ENCODE measurements at places on chromosomes 16 and 17.

GRCh38 chr16:87138316-87138715, 178.9 kb downstream of the C16orf95 start:
- no peak for DNase-seq

DNA sequence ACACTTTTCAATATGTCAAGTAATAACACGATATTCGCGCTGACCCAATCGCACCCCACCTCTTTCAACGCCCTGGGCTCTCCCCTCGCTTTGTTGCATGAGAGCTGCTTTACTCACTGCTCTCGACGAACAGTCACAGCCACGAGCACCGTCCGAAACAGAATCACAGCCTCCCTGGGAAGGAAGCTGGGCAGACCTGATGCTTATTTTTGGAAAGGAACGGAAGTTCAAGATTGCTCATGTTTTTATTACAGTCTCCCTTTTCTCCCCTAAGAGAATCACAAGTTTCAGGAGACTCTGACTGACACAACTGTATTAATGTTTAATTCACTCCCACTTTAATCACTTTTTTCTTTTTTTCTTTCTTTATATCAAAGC, 67.8 kb downstream of the ANKRD11 start:
- DNase-seq: no peak

DNA sequence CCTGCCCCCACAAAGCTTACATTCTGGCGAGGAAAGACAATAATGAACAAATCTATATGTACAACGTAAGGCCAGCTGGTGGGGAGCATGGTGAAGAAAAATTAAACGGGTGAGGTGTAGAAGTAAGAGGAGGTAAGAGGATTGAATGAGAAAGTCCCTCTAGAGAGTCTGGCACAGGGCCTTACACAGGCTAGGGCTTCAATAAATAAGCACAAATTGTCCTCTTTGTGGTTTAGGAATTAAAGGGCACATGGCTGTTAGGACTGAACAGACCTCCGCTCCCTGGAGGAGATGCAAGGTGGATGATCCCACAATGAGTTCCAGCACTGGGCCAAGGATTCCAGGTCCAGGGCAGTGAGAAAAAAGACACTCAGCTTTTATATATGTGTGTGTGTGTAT, 43.1 kb upstream of the HAPSTR1 start:
- DNase-seq: no peak

GRCh38 chr17:74531231-74531761, at the start of gene CD300LB:
TSS of gene CD300LB (minus strand) at chr17:74531475. CDS start at chr17:74531350, 125 bp downstream.
- no peak for DNase-seq

GRCh38 chr17:28528327-28529012, 22.3 kb downstream of the FOXN1 start:
- no peak for DNase-seq

GRCh38 chr16:14523632-14524031, 106.4 kb downstream of the PARN start:
- DNase-seq: no peak

DNA sequence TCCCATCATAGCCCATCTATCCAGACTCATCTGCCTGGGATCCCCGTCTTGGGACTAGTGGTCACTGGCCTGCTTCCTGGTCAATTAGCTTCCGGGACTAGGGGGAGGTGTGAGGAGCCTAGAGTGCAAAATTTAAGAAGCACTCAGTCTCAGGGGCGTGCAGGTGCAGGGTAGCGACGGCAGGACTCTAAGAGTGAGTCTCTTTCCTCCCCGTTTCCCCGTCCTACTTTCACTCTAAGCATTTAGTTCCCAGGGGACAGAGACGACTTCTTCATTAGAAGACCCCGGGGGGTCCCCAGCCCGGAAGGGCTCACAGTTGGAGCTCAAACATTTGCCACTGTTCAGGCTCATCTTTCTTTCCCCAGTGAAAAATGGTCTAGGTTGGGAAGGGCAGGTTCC, 677 bp upstream of the ZNHIT3 start:
- no peak for DNase-seq

GRCh38 chr16:66454751-66455150, 27.7 kb downstream of the BEAN1 start:
- no peak for DNase-seq

GRCh38 chr17:4569591-4569990, 9.2 kb upstream of the GGT6 start:
- no peak for DNase-seq

- DNase-seq: no peak
These were observed 143.6 kb upstream of the NOL11 start for GRCh38 chr17:67573987-67574657.

DNA sequence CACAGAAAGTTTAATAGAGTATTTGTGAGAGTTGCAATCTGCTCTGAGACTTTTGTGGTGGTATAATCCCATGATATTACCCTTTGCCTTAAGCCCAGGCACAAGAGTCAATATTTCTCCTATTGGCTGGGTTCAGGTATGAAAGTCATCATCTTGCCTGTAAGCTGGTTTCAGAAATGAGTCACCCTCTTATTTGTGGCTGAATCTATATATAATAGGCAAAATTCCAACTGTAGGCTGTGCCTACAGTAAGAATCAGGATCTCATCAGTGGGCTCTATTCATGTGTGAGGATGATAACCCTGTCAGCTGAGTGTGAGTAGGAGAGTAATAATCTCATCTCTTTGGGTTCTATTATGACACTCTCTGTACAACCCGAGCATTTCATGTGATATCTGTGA, 2103.1 kb downstream of the TP53TG3F start:
- DNase-seq: no peak

DNA sequence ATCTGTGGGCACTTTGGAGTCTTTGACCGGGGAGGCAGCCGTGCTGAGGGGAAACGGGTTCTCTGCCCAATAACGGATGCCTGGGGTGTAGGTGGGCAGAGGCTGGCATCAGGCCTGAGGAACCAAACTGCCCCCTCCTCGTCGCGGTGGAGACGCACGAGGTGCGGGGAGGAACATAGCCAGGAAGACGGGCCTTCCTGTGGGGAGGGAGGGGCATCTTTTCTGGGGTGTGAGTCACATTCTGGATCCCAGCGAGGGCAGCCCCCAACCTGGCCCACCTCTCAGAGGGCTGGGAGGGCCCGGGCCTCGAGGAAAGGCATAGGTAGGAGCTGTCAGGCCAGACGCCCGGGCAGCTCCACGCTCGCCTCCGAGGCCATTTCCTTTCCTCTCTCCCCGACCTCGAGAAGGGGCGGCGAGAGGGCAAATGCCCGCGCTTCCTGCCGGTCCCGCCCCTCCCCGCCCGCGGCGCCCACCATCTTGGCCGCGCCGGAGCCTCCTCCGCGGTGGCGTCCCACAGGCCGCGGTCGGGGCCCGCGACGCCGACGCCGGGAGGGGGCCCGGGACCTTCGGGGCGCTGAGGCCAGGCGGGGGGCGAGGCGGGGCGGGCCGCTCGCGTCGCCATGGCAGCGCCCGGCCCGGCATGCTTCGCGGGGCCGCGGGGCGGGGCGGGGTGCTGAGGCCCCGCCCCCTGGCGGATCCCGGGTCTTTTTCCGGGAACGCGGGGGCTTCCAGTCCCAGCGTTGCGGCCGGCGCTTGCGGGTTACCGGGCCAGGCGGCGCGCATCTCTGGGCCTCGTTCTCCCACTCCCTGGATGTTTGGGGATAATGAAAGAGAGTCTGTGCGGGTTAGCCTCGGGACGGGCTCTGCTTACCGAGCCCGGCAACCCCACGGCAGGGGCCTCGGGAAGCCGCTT, 13.2 kb downstream of the RAI1 start:
- no peak for DNase-seq

- DNase-seq: no peak
These were observed 74.7 kb downstream of the WIPI1 start for GRCh38 chr17:68382582-68383085.

GRCh38 chr17:62655656-62656055, 28.2 kb downstream of the MRC2 start:
- no peak for DNase-seq

DNA sequence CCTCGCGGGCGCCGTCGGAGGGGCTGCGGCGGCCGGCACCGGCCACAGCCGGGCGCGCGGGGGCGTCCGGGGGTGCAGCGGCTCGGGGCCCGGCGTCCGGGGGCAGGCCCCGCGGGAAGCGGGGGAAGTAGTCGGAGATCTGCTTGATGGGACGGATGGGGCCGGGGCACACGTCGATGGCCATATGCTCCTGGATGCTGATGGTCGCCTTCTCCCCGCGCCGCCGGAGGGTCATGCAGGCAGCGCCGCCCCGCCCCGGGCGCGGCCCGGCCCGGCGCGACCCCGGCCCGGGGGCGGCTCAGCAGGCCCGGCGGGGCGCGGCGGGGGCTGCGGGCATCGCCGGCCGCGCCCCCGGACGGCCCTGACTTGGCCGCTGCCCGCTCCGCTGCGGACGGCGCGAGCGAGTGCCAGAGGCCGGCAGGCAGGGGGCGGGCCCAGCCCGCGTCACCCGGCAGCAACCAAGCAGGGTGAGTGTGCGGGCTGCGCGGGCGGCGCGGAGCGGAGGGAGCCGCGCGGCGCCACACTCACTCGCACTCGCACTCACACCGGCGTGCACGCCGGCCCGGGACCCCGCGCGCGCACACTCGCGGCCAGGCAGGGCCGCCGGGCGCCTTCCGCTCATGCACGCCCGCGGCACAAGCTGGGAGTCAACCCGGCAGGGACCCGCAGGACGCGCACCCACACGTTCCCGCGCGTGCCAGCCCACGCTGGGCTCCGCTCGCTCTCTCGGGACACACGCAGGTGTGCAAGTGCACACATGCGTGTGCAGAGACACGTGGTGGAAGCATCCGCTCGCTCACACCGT, at the start of gene DOC2B:
Gene DOC2B (minus strand): TSS at position 406 of the 805 bp plus-strand sequence. CDS start 171 bp downstream, at position 235.
- DNase-seq: no peak

- DNase-seq: no peak
These were observed 146.1 kb downstream of the GAS7 start for GRCh38 chr17:10052106-10052813.

DNA sequence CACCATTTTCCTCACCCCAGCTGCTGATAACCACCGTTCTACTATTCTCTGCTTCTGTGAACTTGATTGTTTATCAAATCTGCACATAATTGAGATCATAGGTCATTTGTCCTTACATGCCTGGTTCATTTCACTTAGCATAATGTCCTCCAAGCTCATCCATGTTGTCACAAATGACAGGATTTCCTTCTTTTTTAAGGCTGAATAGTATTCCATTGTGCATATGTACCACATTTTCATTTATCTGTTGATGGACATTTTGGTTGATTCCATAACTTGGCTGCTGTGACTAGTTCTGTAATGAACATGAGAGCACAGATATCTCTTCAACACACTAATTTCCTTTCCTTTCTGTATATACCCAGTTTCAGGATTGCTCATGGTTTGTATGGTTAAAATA, 225.3 kb upstream of the TBX2 start:
- DNase-seq: no peak

GRCh38 chr17:50464736-50465135, 3.9 kb downstream of the CHAD start:
- no peak for DNase-seq

DNA sequence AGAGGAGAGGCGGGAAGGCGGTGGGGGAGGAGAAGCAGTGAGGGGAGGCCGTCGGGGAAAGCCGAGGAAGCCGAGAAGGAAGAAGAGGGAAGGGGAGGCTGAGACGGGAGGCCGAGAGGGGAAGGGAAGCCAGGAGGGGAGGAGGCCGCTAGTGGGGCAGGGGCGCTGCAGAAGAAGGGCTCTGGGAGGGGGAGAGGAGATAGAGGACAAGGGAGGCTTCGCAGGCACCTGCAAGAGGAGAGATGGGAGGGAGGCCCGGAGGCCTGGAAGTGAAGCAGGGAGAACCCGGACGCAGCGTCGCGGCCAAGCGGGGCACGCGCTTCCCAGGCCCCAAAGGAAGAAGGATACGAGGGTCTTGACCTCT, 2.3 kb downstream of the C17orf58 start:
- DNase-seq: no peak

GRCh38 chr17:45332505-45332904, 15.7 kb upstream of the MAP3K14 start:
- no peak for DNase-seq

DNA sequence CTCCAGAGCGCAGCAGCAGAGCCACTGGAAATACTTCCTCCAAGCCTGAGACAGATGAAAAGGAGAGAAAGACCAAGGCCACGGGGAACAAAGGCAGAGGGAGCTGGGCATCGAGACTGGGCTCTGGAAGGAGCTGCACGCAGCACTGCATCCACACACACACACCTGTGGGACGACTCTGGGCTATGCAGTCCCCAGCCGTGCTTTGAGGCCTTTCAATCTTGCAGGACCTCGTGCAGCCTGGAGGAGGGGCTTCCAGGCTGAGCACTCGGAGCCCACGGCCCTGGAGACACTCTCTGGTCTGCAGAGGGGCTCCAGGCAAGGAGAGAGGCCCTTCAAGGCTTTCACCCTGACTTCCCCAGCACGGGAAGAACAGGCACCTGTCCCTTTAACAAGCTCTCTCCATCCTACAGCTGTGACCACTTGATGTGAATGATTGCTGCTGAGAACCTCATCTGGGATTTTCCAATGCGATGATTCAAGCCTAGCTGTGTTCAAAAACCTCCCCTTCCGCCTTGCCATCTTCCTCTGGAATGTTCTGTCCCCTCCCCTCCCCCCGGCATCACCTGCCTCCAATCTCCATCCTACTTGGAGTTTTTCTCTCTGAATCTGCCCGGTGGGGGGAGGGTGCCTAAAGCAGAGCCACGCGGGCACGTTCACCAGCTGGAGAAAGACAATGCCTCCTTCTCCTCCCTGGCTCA, 37.5 kb downstream of the RBFOX3 start:
- DNase-seq: no peak

GRCh38 chr16:59260892-59261291, 526.8 kb upstream of the GOT2 start:
- no peak for DNase-seq

GRCh38 chr16:66474750-66475199, 47.7 kb downstream of the BEAN1 start:
- no peak for DNase-seq

- DNase-seq: no peak
These were observed 4.9 kb downstream of the RUNDC1 start for GRCh38 chr17:42985225-42985624.

GRCh38 chr16:88087517-88087877, 136.3 kb downstream of the BANP start:
- DNase-seq: no peak

GRCh38 chr17:70137451-70138230, 31.7 kb upstream of the KCNJ2 start:
- DNase-seq: peak; percentile 88

- DNase-seq: no peak
These were observed 204.2 kb upstream of the FOXF1 start for GRCh38 chr16:86306011-86306644.

DNA sequence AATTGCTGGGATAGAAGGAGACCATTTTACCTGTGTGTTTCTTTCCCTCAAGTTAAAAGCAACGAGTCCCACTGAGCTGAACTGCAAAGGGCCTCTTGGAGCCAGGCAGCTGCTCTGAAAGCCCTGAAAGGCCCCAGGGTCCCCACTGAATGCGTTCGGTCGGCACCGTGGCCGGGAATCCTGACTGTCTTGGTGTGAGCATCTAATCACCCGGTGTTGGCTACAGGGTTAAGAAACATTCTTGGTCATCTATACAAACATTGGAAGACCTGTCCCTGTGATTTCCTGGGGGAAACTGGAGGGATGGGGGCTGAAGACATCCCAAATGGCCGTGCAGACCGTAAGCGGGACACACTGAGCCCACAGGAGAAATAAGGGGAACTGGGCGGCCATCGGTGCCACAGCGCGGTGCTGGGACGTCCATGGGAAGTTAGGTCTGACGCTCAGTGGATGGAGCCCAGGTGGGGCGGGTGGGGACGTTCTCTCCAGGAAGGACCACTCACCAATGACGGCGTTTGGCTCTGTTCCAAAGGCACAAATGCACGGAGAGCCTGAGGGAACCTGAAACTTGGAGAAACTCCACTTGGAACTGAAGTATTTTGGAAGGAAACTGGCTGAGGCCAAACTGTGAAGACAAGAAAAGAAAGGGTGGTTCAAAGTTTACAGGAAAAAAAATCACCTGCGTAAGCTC, 32.1 kb downstream of the WDR45B start:
- no peak for DNase-seq

GRCh38 chr16:76946879-76947278, 244.1 kb upstream of the MON1B start:
- peak; percentile 28 for DNase-seq

GRCh38 chr16:77169650-77170236, 21.2 kb upstream of the MON1B start:
- DNase-seq: no peak

Measured in astrocyte of the cerebellum (primary cell).